NCI-H1092 treated with DMSO at 0.1 percent for 48 hours (cell line): ENCODE measurements at places on chromosomes 1 and 21.

DNA sequence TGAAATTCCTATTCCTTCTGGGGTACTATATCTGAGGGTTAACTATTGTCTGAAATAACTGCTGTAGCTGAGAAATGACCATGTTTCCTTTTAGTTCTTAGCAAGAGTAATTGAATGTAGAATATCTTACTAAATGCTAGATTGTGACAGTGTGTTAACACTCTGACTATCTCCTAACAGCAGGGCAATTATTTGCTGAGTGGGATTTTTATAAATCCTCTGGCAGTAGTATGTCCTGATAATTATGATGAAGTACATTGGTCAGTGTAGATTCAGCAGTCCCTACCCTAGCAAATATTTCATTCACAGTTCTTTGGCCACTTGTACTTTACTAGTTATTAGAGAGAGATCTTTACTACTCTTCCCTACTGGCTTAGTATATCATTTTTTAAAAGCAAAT lies 138.6 kb downstream of the SPATA17 start:
- DNase-seq: no peak

DNA sequence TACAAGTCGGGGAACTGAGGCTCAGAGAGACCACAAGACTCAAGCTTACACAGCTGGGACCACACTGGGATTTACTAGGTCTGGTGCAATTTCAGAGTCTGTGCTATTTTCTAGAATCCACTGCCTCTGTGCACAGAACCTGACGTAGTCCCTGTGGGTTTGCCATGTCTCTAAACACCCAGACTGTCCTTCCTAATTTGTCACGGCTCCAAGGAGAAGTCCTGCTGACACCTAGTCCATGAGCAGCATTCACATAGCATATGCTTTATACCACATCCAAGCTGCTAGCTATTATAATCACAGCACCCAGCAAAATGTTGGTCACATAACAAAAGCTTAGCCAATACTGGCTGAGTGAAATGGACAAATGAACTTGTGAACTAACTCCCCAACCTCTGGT lies 79.0 kb upstream of the HMGB4 start:
- no peak for DNase-seq

DNA sequence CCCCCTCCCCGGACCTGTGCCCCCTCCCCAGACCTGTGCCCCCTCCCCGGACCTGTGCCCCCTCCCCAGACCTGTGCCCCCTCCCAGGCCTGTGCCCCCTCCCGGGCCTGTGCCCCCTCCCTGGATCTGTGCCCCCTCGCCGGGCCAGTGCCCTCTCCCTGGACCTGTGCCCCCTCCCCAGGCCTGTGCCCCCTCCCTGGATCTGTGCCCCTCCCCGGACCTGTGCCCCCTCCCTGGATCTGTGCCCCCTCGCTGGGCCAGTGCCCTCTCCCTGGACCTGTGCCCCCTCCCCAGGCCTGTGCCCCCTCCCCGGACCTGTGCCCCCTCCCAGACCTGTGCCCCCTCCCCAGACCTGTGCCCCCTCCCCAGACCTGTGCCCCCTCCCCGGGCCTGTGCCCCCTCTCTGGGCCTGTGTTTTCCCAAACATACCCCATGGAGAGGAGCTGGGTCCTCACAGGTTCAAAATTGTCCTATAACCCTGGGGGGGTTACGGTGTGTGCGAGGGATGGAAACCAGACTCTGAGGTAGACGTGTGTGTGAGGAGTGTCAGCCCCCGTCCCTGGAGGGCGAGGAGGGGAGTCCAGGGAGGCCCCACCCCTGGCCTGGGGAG lies 47.6 kb upstream of the POFUT2 start:
- no peak for DNase-seq

GRCh38 chr1:180923021-180923841 lies 10.5 kb downstream of the KIAA1614 start:
- DNase-seq: no peak

DNA sequence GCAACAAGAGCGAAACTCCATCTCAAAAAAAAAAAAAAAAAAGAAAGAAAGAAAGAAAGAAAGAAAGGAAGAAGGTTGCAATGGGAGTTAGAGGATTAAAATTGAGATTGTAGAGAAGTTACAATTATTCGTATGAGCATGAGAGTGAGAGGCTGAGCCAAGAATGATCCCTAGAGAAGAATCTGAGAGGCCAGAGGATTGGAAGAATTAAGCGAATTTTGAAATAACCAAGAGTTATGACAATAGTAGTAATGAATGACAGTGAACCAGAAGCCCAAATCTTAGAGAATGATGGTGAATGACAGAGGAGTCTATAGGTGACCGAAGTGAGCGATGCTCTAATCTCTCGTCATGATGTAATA lies 369 bp upstream of the ZYG11B start:
- no peak for DNase-seq

- DNase-seq: no peak
These were observed 234.5 kb upstream of the NEGR1 start for GRCh38 chr1:72516826-72517225.

- no peak for DNase-seq
These were observed 49.8 kb downstream of the NFASC start for GRCh38 chr1:204920511-204920910.
